ENCODE measurements at places on chromosomes 7 and 10.
A peak's percentile ranks its signal among the peaks of the same experiment; 100 is the strongest.

DNA sequence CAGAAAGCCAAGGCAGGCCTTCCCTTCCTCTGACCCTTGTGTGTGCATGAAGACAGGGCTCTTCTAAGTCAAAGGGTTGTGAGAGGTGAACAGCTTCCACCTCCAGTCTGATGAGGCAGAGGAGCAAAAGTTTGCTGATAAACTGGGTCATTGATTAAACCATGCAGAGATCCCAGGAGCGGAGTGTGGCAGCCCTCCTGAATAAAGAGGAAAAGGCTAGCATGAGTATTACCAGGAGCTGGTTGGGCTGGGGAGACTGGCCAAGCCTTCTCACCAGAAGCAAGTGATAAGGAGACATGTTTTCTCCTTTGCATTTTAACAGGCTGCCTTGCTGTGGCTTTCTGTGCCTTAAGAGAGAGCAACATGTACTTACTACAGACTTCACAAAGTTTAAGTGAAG is 10.2 kb downstream of the LMOD2 start:
- DNase-seq = no peak

DNA sequence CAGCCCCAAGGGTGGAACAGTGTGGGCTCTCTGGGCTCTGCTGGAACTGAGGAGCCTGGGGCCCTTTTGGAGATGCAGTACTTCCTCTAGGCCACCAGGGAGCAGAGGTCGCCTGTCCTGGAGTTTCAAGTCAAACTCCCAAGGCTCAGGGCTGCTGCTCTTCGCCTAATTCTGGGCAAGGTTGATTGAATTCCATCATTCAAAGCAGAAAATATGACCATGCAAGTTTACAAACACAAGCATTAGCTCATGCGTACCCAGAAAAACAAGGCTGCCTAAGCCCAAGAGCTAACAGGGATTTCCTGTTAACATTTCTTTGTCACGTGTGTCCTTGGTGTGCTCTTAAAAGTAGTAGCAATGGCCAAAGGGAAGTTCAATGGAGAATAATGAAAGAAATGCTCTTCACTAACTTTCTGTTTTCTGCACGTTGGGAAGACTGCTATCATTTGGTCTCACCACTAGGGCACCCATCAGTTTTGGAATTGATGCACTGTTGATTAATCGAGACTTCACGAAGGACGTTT is 20.1 kb downstream of the LDB3 start:
- DNase-seq = peak; percentile 65

DNA sequence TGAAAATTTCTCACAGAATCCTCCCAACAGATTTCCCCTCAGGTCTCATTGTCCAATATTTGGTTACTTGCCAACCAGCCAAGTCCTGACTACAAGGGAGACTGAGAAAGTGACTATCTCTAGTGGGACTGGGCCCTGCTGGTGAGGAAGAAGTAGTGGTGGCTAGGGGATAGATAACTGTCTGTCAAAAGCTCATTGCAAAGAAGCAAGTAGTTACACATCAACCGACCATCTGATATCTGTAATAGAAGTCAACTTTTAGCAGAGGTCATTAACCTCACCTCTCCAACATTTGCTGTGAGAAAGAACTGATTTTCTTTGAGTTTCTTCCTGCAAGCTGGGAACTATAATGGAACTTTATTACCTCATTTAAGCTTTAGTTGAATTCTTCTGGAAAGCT is 15.2 kb downstream of the STAMBPL1 start:
- no peak for DNase-seq

- no peak for DNase-seq
Measured at GRCh38 chr10:73039635-73040034, 57.0 kb downstream of the P4HA1 start.

- peak; percentile 80 for DNase-seq
Measured at GRCh38 chr10:103578782-103579382, 85.4 kb downstream of the NEURL1 start.

- peak; percentile 53 for DNase-seq
Measured at GRCh38 chr10:2925631-2926030, 141.7 kb upstream of the PFKP start.

DNA sequence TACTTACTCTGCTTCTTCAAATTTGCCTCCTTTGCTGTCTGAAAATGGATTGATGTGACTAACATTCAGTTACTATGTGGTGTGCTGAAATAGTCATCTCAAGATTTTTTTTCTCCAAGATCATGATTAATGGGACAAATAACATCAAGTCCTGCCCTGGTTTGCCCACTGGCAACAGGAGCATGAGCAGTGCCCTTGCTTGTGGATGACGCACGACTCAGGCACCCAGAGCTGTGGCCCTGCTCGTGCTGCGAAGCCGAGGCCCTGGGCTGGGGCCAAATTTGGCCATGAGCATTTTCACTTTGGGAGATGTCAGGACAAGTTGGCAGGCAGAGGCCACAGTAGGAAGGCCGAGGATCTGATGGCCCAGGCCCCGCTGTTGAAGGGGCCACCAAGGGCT is 239.8 kb upstream of the IGFBP3 start:
- DNase-seq = no peak

GRCh38 chr7:21125297-21125696 is 302.6 kb upstream of the SP4 start:
- no peak for DNase-seq

Measured in colonic mucosa (tissue), 4 donors.